ENCODE measurements at places on chromosomes 16 and 17. TPM values are rescaled to one million over a fixed set of nuclear protein-coding genes. Genes with fewer than 3 reads are reported as not detected.

ZNRF1 gene
- not detected for polyA plus RNA-seq

CMTM2 gene
- not detected for polyA plus RNA-seq

CA7 gene
- not detected for polyA plus RNA-seq

HES7 gene
- not detected for polyA plus RNA-seq

TMC8 gene
- polyA plus RNA-seq: 97.5 TPM

ARHGDIG gene
- not detected for polyA plus RNA-seq

TPSG1 gene
- polyA plus RNA-seq: not detected

CTRL gene
- 2.1 TPM for polyA plus RNA-seq

VPS9D1 gene
- polyA plus RNA-seq: 1.6 TPM

CCL1 gene
- not detected for polyA plus RNA-seq

TBC1D3L gene
- polyA plus RNA-seq: 3.1 TPM
